ENCODE measurements at places on chromosomes 16 and 17.
A peak's percentile ranks its signal among the peaks of the same experiment; 100 is the strongest.

- no peak for DNase-seq
Observed at GRCh38 chr17:8916466-8916865, 49.0 kb upstream of the PIK3R6 start.

- DNase-seq = no peak
Observed at GRCh38 chr17:77117415-77117814, 23.4 kb upstream of the SEC14L1 start.

- no peak for DNase-seq
Observed at GRCh38 chr17:70947636-70948565, 778.6 kb downstream of the KCNJ2 start.

DNA sequence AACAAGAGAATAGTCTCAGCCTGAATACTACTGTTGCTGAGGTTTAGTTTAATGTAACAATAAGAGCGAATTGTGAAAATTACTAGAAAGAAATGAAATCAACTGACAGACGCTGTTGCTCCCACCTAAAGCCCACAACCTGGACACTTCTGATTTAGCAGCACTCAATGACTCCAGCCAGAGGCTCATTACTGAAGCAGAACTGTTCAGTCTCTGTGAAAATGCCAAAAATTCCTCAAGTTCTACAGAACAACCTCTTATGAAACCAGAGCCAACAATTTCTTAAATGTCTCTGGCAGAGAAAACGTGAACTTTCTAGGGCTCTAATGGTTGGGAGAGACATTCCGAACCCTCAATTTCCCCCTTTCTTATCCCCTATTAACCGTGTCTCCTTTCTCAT lies 9.9 kb downstream of the PSME3IP1 start:
- no peak for DNase-seq

DNA sequence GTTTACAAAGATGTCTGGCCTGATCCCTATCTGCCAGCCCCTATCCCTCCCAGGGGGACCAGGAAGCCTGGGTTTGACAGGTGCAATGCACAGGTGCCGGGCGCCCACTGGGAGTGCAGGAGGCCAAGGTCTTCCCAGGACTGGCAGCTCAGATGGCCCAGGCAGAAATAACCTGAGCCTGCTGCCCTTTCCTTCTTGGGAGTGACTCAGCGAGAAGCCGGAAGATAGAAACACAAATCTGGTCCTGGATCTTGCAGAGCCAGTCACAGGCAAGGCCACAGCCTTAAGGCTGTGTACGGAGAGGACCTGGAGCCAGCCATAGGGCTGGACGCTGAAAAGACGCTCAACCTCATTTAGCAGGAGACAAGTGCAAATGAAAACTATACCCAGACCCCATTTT lies 27.7 kb downstream of the GPR142 start:
- no peak for DNase-seq

GRCh38 chr16:89256651-89257254 lies 39.2 kb downstream of the ZNF778 start:
- peak; percentile 75 for DNase-seq

GRCh38 chr17:3697103-3697476 lies 1.1 kb upstream of the P2RX5 start:
- no peak for DNase-seq

DNA sequence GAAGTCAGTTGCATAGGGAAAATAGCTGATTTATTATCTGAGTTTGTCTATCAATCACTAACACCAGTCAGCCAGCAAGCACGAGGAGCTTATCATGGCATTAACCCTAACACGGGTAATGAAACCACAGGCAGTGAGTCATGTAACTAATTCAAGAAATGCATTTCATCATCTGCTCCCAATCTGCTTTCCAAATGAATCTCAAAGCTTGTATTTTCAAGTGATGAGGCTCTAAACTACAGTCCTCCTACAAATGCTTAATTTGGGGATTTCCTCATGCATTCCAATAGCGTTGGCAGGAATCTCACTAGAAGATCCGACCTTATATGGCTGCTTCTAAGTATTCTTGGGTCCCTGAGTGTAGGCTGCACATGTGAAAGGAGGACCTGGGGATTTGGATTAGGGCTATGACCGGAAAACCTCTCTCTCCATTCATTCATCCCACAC lies 118.4 kb upstream of the HSBP1 start:
- DNase-seq = no peak

DNA sequence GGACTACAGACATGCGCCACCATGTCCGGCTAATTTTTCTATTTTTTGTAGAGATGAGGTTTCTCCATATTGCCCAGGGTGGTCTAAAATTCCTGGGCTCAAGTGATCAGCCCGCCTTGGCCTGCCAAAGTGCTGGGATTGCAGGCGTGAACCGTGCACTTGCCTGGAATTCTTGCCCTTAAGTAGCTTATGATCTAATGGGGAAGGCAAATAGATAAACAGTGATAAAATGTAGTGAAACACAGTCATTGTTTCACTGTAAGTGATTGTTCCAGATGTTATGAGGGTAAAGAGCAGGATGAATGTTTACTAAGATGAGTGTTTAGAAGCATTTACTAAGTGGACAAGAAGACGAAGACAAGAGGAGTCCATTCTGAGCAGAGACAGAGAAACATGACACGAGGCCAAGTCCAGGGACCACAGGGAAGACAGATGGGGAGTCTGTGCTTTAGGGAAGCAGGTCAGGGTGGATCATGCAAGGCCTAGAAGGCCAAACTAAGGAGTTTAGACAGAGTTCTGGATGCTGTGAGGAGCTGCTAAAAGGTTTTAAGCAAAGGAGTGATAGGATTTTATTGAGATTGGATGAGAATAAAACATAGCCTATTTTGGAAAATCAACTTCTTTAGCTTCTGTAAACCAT lies 36.9 kb downstream of the YPEL2 start:
- no peak for DNase-seq

Data from CD4-positive, alpha-beta T cell treated with Interleukin-15 for 1 hour (primary cell).